ENCODE measurements at places on chromosomes 5 and 9. TPM values are rescaled to one million over a fixed set of nuclear protein-coding genes. Genes with fewer than 3 reads are reported as not detected.

Gene GNA14
- 9.4 TPM for total RNA-seq

Gene LHX3
- not detected for total RNA-seq

Gene TMEM252
- 2.3 TPM for total RNA-seq

Gene CDC25C
- 0.32 TPM for total RNA-seq

Gene TEX10
- 13.5 TPM for total RNA-seq

Gene GRXCR2
- total RNA-seq, result not detected

Gene PANK3
- total RNA-seq, result 48.6 TPM

DNA sequence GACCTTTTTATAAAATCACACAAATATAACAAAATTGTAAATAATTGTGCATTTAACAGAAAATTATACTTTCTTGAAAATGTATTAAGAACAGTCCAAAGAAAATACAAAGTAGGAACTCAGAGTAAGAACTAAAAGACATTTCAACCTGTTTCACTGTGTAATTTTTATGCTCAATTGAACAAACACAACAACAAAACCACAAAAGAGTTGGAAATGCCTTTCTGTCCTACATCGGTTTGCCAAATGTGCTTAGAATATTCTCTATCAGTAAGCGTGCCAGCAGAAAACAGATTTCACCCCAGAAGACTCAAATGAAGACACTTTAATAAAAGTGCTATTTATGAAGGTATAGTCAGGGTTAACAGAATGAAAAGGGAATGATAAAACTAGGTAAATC is 592.1 kb downstream of the PRELID2 start:
- no peaks in the 10 kb centered on the region for H3K36me3 ChIP-seq
- no peak overlapping the region for H3K27ac ChIP-seq
- no peaks in the 10 kb centered on the region for H3K4me1 ChIP-seq
- H3K27me3 ChIP-seq, result no peaks in the 10 kb centered on the region
- DNase-seq, result no peak
- H3K4me3 ChIP-seq, result no peak overlapping the region

GRCh38 chr5:553874-554273 is 29.6 kb upstream of the SLC9A3 start:
- H3K36me3 ChIP-seq, result no peaks in the 10 kb centered on the region
- no peaks in the 10 kb centered on the region for H3K4me1 ChIP-seq
- peak; percentile 87 for DNase-seq

DNA sequence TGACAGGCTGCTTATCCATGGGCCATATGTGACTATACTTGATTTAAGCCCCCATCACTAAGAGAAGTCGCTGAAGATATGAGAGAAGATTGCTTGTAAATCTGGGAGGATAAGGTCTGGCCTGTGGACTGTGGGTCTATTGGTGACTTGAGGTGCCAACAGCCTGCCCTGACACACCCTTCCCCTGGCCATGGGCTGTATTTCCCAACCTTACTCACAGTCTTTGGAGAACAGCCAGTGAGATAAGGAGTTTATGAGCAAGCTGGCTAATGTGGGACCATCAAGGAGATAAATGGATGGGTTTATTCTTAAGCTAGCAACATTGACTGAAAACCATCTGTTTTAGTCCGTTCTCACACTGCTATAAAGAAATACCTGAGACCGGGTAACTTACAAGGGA is 231.3 kb downstream of the ZSWIM6 start:
- no peaks in the 10 kb centered on the region for H3K27me3 ChIP-seq
- H3K4me3 ChIP-seq, result no peak overlapping the region
- DNase-seq, result peak; percentile 49
- no peaks in the 10 kb centered on the region for H3K36me3 ChIP-seq
- no peaks in the 10 kb centered on the region for H3K4me1 ChIP-seq
- no peak overlapping the region for H3K27ac ChIP-seq

- H3K4me3 ChIP-seq, result no peak overlapping the region
- H3K36me3 ChIP-seq, result no peaks in the 10 kb centered on the region
- DNase-seq, result no peak
- no peak overlapping the region for H3K27ac ChIP-seq
- H3K4me1 ChIP-seq, result no peaks in the 10 kb centered on the region
Measured at GRCh38 chr5:86526811-86527348, 90.9 kb upstream of the COX7C start.

DNA sequence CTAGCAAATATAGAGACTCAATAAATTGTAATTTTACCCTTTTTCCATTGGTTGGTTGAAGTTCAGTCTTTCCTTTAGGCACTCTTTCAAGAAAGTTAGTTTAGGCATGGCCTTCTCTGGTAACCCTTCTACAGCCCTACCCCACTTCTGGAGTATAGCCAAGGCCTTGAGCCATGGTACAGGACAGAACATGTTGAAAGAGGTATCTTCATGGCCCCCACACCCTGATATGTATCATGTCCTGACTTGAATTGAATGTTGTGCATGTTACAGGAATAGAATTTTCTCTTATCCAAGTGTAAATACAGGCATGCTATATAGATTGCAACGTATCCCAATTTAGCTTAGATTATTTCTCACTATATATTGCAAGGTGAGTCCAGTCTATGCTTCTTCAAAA is 175.6 kb downstream of the CD180 start:
- no peaks in the 10 kb centered on the region for H3K36me3 ChIP-seq
- H3K27ac ChIP-seq, result no peak overlapping the region

- H3K36me3 ChIP-seq, result no peaks in the 10 kb centered on the region
- H3K4me1 ChIP-seq, result no peaks in the 10 kb centered on the region
- H3K27ac ChIP-seq, result no peak overlapping the region
- H3K27me3 ChIP-seq, result no peaks in the 10 kb centered on the region
- H3K4me3 ChIP-seq, result no peak overlapping the region
Measured at GRCh38 chr5:52255308-52255707, 532.4 kb upstream of the ITGA1 start.

- DNase-seq, result no peak
- no peaks in the 10 kb centered on the region for H3K36me3 ChIP-seq
- H3K4me3 ChIP-seq, result no peak overlapping the region
- no peaks in the 10 kb centered on the region for H3K27me3 ChIP-seq
- H3K27ac ChIP-seq, result no peak overlapping the region
Measured at GRCh38 chr5:174675916-174676315, 48.5 kb upstream of the MSX2 start.

DNA sequence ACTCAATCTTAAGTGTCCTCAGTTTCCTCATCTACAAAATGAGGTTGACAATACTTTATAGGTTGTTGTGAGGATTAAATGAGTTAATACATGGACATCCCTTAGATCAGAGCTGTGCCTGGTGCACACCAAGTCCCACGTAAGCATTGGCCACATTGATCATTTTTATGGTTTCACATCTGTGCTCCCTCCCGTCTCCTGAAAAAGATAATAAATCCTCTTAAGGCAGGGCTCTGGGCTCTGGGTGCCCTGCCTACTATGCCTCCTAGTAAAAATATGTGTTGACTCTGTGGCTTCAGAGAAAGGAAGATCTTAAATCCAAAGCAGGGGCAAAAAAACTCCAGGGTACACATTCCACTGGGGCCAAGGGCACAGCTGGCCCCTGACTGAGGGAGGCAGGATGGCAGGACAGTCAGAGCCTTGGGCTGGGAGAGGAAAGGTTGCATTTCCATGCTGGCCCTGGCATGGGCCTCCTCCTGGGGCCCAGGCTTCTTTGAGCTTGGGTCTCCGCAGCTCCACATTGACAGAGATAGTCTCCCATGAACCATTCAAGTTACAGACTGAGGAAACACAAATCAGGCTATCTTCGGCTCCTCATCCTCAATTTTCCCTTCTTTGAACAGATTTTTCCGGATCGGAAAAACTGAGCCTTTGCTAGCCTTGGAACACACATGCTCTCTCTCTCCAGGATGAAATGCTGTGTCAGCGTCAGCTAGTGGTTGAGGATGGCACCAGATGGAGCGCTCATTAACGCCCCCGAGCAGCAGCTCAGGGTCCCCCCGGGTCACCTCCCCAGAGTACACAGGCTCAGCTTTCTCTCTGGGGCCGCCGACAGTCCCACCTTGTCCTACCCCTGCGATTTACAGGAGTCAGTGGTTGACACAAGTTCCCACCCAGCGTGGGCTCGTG is 22.4 kb upstream of the KIF12 start:
- H3K36me3 ChIP-seq, result no peaks in the 10 kb centered on the region
- no peak overlapping the region for H3K27ac ChIP-seq
- H3K4me1 ChIP-seq, result no peaks in the 10 kb centered on the region
- no peak overlapping the region for H3K4me3 ChIP-seq

DNA sequence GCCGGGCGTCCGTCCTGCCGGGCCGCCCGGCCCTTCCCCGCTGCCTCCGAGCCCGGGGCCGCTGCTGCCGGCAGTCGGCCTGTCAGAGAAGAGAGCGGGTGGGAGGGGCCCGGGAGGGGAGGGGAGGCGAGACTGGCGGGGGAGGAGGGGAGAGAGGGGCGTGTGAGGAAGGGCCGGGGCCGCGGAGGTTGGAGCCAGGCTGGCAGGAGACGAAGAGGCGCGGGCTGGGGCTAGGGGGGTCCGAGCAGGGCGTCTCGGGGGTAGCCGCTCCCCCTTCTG is 570 bp downstream of the CREBRF start:
- no peaks in the 10 kb centered on the region for H3K27me3 ChIP-seq
- no peaks in the 10 kb centered on the region for H3K36me3 ChIP-seq

DNA sequence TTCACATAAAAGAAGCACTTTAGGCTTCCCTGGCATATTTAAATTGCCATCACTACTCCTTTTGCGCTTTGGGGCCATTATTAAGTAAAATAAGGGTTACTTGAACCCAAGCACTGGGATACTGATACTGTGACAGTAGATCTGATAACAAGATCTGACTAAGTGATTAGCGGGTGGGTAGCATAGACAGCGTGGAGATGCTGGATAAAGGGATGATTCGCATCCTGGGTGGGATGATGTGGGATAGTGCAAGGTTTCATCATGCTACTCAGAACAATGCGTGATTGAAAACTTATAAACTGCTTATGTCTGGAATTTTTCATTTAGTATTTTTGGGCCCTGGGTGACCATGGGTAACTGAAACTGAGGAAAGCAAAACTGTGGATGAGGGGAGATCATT is 75.1 kb downstream of the PTTG1 start:
- H3K27ac ChIP-seq, result no peak overlapping the region
- no peak for DNase-seq
- no peaks in the 10 kb centered on the region for H3K36me3 ChIP-seq
- no peaks in the 10 kb centered on the region for H3K27me3 ChIP-seq
- H3K4me3 ChIP-seq, result no peak overlapping the region

DNA sequence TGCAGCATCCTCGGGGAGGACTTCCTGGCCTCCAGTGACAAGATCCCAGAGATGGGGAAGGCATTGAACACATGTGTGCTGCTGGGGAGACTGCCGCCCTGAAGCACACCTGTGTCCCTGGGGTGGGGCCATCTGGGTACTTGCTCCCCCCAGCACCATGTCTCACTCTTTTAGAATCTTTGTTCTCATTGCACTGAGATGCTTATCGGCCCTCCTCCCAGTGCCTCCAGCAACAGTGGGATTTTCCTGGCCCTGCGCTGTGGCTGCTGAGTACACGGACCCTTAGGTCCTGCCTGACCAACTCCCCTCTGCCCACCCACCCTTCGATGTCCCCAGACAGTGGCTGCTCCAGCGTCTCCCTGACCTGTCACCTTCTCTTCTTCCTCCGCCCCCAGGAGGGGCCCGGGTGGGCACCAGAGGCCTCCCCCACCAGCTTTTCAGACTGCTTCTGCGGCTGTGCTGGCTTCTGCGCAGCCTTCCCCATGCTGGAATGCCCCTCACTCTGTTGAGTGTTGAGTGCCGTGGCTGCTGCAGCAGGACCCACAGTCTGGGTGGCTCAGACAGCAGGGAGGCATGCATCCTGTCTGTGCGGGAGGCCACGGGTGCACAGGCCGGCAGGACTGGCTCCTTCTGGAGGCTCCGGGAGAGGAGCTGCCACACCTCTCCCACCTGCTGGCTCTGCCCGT is 145.9 kb upstream of the IRX2 start:
- no peaks in the 10 kb centered on the region for H3K36me3 ChIP-seq
- no peaks in the 10 kb centered on the region for H3K4me1 ChIP-seq
- no peak for DNase-seq
- H3K27ac ChIP-seq, result no peak overlapping the region

- DNase-seq, result no peak
- H3K4me1 ChIP-seq, result peaks cover 15% of the 10 kb centered on the region
- no peak overlapping the region for H3K4me3 ChIP-seq
Measured at GRCh38 chr5:96780626-96781025, 27.1 kb downstream of the ERAP1 start.

- no peak overlapping the region for H3K4me3 ChIP-seq
- no peak overlapping the region for H3K27ac ChIP-seq
- no peaks in the 10 kb centered on the region for H3K4me1 ChIP-seq
- H3K27me3 ChIP-seq, result no peaks in the 10 kb centered on the region
Measured at GRCh38 chr9:112586599-112587155, 100.0 kb downstream of the KIAA1958 start.

DNA sequence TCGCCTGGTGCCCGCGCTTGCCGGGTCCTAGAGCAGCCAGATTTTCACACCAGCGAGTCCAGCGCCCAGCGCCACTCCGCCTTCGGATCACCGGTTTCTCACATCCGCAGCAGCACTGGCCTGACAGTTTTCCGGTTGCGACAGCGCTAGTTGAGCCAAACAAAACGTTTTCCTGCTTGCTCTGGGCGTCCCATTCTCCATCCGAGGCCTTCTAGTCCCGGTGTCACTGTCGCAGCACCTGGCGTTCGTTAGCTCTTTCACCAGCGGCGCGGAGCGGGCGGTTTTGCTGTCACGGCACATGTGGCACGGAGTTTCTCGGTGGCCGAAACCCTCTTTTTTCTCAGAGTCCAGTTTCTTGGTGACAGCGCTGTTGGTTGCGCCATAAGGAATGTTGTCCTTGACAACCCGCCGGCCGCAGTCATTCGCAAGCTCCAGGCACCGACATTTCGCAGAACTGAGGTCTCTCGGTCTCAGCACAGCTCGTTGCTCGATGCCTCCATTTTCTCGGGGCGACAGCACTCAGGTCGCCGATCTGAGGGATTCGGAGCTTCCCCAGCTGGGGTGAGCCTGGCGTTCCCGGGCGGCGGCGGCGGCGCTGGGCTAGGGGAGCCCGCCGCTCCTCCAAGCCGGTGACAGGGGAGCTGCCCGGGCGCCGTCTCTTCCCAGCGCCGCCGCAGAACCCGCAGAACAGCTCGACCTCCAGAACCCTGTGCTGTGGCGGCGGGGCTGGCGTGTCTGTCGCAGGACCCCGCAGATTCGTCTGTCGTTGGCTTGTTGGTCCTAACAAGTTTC is 47.8 kb downstream of the ANXA2R start:
- peaks cover 98% of the 10 kb centered on the region for H3K27me3 ChIP-seq
- H3K27ac ChIP-seq, result peak overlapping the region; percentile 88
- H3K4me1 ChIP-seq, result peaks cover 34% of the 10 kb centered on the region
- H3K36me3 ChIP-seq, result no peaks in the 10 kb centered on the region

- H3K27me3 ChIP-seq, result no peaks in the 10 kb centered on the region
- H3K4me3 ChIP-seq, result no peak overlapping the region
- DNase-seq, result no peak
- H3K36me3 ChIP-seq, result no peaks in the 10 kb centered on the region
- no peaks in the 10 kb centered on the region for H3K4me1 ChIP-seq
Measured at GRCh38 chr9:87455407-87455806, 42.3 kb upstream of the DAPK1 start.

GRCh38 chr5:154486427-154486866 is 8.4 kb upstream of the HAND1 start:
- no peaks in the 10 kb centered on the region for H3K36me3 ChIP-seq
- H3K4me3 ChIP-seq, result no peak overlapping the region
- DNase-seq, result no peak
- peak overlapping the region; percentile 67 for H3K27ac ChIP-seq
- peaks cover 98% of the 10 kb centered on the region for H3K27me3 ChIP-seq

GRCh38 chr9:38073882-38074281 is 4.9 kb upstream of the SHB start:
- H3K4me3 ChIP-seq, result no peak overlapping the region
- no peak for DNase-seq
- H3K36me3 ChIP-seq, result no peaks in the 10 kb centered on the region
- no peaks in the 10 kb centered on the region for H3K27me3 ChIP-seq
